Right renal pelvis (tissue), 4 donors: ENCODE measurements at places on chromosomes 6 and 20.

- DNase-seq = peak; percentile 20
Observed at GRCh38 chr6:23200946-23201345, 631.6 kb downstream of the HDGFL1 start.

- no peak for DNase-seq
Observed at GRCh38 chr20:49318430-49319207, 40.8 kb upstream of the ZNFX1 start.

DNA sequence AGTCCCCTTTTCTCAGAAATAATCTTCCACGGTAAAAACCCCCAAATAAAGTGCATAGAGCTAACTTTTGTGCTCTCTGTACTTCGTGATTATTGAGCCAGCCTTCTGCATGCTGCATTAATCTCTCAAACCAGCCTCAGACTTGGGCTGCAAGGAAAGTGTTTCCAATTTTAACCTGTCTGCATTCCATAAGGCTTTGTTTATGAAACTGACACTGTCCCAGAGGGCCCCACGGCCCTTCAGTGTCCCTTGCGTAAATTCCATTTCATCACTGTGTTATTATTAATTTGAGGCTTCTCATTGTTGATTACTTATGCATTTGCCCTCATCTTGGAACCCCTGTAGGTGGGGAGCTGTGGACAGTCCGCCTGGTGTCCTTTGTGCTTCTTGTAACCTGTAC is 15.6 kb upstream of the SNRPB2 start:
- no peak for DNase-seq

- no peak for DNase-seq
Observed at GRCh38 chr6:106077170-106077569, 9.0 kb upstream of the PRDM1 start.

DNA sequence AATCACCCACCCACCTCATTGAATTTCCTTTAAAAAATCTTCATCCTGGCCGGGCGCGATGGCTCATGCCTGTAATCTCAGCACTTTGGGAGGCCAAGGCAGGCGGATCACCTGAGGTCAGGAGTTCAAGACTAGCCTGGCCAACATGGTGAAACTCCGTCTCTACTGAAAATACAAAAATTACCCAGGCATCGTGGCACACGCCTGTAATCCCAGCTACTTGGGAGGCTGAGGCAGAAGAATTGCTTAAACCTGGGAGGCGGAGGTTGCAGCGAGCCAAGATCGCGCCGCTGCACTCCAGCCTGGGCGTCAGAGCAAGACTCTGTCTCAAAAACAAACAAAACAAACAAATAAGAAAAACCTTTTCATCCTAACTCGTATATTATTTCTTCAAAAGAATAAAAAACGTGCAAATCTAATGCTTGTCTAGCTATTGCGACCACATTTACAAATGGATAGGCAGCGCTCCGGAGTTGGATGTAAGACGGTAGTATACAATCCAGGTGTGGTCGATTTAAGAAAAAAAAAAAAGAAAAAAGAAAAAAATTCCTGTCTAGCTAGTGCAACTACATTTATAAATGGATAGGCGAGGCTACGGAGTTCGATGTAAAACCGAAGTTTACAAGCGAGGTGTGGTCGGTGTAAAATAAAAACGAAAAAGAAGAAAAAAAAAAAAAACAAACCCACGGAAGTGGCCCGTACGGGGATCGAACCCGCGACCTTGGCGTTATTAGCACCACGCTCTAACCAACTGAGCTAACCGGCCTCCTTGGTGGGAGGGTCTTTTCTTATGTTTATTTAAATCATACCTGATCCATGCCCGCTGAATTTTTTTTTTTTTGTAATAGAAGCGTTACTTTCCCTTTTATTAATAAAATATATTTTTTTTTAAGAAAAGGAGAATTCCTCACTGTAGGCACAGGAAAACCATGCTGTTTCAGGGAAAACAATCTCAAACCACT is 70.7 kb upstream of the PRSS16 start:
- peak; percentile 47 for DNase-seq

DNA sequence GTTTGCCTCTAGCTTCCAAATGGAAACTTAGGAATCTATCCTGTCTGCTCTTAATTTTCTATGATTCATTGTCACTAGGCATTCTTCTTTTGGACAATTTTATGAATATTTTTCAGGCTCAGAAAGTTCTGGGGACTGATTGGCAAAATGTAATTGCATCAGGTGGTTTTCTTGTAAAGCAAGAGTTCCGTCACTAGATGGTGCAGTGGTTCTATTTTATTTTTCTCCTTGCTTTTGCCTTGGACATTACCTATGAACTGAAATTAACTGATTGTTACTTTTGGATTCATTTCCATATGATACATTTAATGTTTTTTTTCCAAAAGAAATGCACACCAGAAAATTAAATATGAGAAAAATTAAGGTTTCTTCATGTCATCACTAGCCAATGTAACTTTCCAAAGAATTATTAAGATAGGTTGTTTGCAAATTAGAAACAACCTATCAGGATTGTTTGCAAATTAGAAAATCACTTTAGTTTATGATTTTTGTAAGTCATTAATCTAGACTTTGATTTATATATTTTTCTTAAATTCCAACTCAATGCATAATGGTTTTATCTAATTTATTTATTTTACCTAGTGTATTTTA is 48.0 kb downstream of the TMEM170B start:
- DNase-seq = peak; percentile 35

DNA sequence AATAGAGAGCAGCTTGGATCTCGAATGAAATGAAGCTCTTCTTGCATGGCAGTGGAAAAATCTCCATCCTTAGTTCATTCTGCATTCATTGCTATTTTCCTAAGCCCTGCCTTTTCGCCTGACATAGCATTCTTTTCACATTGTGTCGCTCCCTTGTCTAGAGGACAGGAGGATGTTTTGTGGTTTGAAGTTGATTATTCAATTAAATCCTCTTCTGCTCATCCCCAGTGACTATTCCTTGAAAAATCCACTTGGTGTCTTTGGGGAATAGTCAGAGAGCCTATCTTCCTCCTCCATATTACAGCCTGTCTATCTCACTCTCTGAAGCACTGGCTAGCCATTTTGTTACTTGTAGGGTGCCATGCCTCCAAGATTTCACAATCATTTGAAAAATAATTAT is 161.2 kb downstream of the KLHL32 start:
- DNase-seq = no peak

DNA sequence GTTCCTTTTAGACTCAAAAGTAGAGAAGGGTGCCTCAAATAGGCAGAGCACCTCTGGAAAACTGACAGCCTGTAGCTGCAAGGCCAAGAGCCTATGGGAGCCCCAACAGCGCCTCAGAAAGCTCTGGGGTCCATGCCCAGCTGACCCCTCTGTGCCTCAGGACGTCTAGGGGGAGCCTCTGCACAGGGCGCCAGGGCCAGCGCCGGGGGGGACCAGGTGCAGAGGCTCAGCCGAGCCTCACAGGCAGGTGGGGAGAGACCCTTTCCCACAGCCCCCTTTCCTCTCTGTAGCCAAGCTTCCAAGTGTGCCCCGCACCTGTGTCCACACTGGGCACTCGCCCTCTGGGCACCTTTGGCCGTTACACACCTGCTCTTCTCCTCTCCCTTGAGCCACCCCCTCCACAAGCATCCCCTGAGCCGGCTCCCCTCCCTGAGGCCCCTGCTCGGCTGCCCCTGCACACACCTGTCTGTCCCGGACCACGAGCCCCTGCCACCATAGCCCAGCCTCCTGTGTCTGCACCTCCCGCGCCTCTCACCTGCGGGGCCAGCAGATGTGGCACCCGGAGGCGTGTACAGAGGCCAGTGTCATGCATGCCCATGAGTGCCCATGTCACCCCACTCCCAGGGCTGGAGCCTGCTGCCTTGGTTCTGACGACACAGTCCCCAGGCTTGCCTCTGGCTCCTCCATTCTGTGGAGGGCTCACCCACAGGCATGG is 53.2 kb downstream of the GINS1 start:
- DNase-seq = no peak

GRCh38 chr6:96520171-96521115 is 1.2 kb upstream of the UFL1 start:
- DNase-seq = no peak

- no peak for DNase-seq
Observed at GRCh38 chr20:18567739-18568091, 483 bp downstream of the SMIM26 start.

GRCh38 chr6:149488815-149489214 is 4.0 kb upstream of the ZC3H12D start:
- no peak for DNase-seq

DNA sequence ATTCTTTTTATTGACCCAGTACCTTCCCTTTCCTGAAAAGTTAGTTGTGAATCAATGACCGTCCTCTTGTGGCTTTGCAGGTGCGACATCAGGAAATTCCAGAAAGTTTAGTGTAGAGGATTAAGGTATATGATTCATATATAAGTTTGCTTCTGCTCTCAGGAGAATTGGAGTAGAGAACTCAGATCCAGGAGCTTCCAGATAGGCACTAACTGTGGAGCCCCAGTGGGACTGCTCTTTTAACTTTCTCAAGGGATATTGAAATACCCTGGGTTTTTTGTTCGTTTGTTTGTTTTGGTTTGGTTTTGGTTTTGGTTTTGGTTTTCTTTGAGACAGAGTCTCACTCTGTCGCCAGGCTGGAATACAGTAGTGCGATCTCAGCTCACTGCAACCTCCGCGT is 9.5 kb downstream of the TAAR2 start:
- no peak for DNase-seq

DNA sequence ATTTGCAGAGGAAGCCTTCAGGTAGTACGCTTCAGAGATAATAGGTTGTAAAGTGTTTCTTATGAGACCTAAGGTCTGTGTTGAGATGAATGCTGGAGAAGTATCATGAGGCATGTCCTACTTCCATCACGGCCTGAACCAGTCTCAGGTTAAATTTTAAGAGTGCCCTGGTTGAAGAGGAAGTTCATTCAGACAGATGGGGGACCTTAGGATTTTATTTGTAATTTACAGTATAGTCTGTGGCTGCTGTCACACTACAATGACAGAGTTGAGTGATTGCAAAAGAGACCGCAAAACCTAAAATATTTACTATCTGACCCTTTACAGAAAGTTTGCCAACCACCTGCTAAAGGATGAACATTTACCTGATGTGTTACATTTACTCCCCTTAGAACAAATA is 70.9 kb downstream of the UST start:
- DNase-seq = no peak

- DNase-seq = no peak
Observed at GRCh38 chr20:45450097-45450818, 19.3 kb upstream of the WFDC2 start.

DNA sequence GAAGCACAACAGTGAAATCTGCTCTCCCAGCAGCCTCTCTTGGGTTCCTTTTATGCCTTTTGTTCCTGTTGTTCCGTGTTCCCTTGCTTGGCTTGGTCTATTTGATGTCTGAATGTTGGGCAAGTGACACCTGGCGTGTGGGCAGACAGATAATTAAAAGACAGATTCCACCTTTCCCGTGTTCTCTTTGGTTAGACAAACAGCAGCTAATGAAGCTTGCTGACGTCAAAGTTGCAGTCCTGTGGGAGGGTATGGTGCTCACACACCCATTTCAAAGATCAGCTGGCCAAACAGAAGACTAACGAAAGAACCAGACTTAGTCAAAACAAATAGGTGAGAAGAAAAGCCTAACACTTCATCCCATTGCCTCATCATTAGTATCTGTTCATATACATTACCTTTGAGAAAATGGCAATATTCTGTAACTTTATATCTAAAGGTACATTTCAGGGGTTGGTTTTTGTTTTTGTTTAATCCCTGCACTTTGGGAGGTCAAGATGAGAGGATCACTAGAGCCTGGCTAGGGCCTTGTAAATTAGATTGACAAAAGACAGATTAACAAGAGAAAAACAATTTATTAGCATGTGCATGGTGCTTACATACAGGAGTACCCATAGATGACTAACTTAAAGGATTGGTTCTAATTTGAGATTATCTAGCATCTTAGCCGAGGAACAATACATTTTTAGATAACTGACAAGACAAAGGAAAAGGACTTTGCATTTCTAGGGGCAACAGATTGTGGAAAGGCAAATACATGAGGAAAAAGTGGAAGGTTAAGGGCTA is 48.9 kb upstream of the TNFRSF21 start:
- no peak for DNase-seq

DNA sequence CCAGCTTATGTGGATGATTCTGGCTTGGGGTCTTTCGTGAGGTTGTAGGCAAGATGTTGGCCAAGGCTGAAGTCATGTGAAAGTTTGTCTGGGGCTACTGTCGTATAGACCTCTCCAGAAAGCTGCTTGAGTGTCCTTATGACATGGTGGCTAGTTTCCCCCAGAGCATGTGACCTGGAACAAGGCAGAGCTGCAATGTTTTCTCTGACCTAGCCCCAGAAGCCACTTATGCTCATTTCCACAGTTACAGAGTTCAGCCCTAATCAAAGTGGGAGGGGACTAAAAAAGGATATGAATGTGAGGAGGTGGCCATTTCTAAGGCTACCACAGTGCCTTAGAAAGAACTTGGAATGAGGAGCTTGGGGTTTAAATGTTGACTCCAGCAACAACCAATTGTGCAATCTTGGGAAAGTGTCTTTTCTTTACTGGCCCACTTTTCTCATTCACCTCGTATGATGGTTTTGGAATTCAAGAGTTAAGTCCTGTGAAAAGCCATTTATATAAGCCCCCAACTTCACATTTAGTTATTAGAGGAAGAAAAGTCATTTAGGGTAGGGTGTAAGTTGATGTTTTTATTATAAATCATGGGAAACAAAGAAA is 5.9 kb upstream of the ASXL1 start:
- DNase-seq = no peak

- DNase-seq = no peak
Observed at GRCh38 chr20:46021361-46022359, 7.4 kb upstream of the SLC12A5 start.

DNA sequence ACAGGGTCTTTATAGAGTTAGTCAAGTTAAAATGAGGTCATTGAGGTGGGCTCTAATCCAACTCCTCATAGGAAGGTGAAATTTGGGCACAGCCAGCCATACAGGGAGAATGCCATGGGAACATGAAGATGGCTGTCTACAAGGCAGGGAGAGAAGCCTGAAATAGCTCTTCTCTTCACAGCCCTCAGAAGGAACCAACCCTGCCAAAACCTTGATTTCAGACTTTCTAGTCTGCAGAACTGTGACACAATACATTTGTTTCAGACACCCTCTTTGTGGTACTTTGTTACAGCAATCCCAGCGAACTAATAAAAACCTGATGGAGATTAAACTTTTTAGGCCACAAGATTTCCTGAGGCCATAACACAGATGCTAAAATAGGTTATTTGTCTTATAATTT is 43.1 kb upstream of the HECA start:
- DNase-seq = no peak

DNA sequence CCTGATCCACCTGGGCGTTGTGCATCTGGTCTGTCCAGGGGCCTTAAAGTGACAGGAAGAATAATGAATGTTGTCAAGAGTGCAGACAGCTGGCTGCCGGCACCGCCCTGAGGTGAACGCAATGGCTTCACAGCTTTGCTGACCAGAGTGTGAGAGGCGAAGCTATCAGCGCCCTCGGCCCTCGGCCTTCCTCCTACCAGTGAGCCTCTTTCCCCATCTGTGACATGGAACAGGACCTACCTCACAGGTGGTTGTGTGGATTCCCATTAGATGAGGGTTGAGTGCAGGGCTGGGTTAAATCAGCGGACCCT is 54.8 kb downstream of the CTCFL start:
- DNase-seq = no peak

GRCh38 chr6:126110512-126111270 is 124.4 kb downstream of the TRMT11 start:
- no peak for DNase-seq
